ENCODE measurements at places on chromosomes 4 and X.

- no peak for DNase-seq
Measured at GRCh38 chr4:140705625-140706275, 50.4 kb downstream of the TBC1D9 start.

GRCh38 chr4:25437926-25438325, 60.9 kb downstream of the ANAPC4 start:
- DNase-seq = no peak

DNA sequence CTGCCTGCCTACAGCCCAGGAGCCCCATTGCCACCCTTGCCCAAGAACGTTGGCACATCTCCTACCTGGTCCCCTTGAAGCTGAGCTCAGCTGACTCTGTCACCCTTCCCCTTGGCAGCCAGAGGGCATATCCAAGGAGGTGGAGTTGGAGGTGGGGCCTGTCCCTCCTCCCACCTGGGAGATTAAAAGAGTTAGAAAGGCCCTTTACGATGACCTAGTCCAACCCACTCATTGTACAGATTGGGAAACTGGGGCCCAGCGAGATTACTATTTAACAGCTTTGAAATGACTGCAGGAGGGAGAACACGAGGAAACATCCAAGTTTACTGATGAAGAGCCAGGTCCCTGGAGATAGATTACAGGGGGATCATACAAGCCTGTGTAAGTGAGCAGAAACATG, at the start of gene P2RY4:
TSS of gene P2RY4 (minus strand) at position 101 of the 400 bp plus-strand sequence. CDS start 580 bp downstream, outside the sequence.
- DNase-seq = no peak

- DNase-seq = no peak
Measured at GRCh38 chr4:69490271-69490670, 5.4 kb downstream of the UGT2B4 start.

GRCh38 chr4:6408263-6408662, 64.2 kb downstream of the PPP2R2C start:
- no peak for DNase-seq

DNA sequence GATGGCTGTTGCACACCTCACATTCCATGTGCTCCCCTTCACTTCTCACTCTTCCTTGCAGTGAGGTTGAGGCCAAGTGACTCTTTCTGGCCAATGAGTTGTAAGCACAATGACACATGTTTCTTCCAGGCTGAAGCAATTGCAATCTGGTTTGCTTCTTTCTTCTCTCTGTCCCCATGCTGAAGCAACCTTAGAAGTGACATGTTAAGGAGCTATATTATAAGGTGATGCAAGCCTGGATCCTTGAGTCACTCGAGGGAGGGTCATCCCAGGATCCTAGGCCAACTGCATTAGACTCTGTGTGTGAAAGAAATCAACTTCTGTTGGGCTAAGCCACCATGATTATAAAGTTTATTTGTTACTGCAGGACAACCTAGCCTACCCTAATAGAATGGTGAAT, 45.5 kb upstream of the HS3ST1 start:
- DNase-seq = no peak

DNA sequence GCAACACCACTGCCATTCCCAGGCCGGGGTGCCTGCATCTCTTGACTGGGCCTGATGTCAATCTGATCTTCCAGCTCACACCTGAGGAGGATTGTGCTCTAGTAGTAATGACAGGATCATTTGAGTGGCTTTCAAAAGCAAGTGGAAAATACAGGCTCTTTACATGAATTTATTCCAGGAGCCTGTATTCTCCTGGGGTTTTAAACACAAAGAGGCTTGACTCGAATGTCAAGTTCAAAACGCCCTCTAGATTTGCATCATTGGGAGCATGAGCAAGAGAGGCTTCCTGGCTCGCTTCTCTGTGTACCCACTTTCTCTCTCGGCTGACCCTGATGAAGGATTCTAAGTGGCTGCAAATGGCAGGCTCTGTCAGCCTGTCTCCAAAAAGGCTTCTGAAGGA, 199.5 kb upstream of the PUDP start:
- DNase-seq = no peak

GRCh38 chrX:154710309-154710708, 40.6 kb downstream of the GAB3 start:
- DNase-seq = no peak

DNA sequence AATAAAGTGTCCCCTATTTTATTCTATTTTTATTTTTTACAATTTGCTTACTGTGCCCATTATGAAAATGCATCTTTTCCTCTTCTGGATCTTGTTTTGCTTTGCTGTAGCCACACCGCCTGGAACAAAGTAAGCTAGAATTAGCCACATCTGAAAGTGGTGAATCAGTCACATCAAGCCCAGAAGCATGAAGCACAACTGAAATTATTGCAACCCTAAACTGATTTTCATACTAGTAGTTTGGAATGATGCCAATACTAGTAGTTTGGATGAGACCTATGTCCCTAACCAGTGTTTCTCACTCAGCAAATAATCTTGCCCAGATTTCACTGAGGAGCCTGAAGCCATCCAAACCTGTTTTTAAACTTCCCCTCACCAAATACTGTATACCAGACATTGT, 303.0 kb downstream of the EPHA5 start:
- no peak for DNase-seq

- no peak for DNase-seq
Measured at GRCh38 chrX:97849951-97850350, 966.2 kb downstream of the RPA4 start.

DNA sequence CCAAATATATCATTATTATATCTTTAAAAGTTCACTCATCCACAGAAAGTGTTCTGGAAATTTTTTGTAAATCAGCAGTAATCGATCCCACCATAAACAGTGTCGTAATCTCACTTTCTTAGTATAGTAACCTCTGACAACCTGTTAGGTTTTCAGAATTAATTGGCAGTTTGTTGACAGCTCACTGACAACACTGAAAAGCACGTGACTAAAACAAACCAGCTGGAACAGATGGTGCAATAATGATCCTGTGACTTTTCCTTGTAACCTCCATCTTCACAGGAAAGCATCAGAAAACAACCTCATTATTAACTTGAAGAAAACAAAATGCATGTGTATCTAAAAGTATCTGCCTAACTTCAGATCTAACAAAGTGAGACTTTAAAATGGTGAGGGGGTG, 48.5 kb downstream of the FSTL5 start:
- DNase-seq = no peak

- DNase-seq = no peak
Measured at GRCh38 chrX:43530837-43531236, 125.3 kb upstream of the MAOA start.

- DNase-seq = no peak
Measured at GRCh38 chrX:40068048-40068447, 29.7 kb downstream of the BCOR start.

- DNase-seq = peak; percentile 90
Measured at GRCh38 chr4:152106113-152106763, 345.4 kb upstream of the GATB start.

DNA sequence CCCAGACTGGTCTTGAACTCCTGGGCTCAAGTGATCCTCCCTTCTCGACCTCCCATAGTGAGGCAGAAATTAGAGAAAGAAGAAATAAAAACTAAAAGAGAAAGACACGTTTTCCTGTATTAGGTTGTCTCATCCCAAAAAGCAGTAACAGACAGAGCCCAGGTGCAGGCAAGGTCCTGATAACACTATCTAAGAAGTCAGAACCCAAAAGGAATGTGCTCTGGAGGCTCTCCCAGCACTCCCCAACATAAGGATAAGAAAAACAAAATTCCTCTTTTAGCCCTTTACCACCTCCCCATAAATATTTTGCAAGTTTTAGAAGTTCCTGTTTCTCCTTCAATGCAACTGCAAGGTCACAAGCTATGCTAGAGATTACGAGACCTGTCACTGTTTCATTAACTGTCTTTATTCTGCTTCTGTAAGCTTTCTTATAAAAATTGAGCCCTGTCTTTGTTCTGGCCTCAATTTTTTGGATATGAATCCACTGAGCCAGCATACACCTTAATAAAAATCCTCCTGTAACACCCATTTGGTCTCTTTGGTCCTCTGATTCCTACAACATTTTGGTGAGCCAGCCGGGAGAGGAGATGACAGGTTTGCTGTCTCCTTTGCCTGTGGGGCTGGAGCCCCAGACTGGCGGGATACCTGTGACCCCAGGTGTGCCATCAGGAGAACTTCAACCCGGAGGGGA, 25.9 kb downstream of the LIAS start:
- DNase-seq = no peak

GRCh38 chrX:150897421-150898320, 797 bp downstream of the CD99L2 start:
- peak; percentile 17 for DNase-seq

DNA sequence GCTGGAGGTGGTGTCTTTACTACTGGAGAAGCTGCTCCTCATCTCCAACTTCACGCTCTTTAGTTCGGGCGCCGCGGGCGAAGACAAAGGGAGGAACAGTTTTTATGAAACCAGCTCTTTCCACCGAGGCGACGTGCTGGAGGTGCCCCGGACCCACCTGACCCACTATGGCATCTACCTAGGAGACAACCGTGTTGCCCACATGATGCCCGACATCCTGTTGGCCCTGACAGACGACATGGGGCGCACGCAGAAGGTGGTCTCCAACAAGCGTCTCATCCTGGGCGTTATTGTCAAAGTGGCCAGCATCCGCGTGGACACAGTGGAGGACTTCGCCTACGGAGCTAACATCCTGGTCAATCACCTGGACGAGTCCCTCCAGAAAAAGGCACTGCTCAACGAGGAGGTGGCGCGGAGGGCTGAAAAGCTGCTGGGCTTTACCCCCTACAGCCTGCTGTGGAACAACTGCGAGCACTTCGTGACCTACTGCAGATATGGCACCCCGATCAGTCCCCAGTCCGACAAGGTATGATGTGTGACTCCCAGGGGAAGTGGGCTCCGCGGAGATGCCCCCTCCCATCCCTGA, 634 bp downstream of the LRAT start:
- no peak for DNase-seq

- DNase-seq = peak; percentile 17
Measured at GRCh38 chr4:1238676-1239000, 10.3 kb downstream of the CTBP1 start.

- DNase-seq = no peak
Measured at GRCh38 chr4:78956975-78957374, 17.7 kb upstream of the PAQR3 start.

DNA sequence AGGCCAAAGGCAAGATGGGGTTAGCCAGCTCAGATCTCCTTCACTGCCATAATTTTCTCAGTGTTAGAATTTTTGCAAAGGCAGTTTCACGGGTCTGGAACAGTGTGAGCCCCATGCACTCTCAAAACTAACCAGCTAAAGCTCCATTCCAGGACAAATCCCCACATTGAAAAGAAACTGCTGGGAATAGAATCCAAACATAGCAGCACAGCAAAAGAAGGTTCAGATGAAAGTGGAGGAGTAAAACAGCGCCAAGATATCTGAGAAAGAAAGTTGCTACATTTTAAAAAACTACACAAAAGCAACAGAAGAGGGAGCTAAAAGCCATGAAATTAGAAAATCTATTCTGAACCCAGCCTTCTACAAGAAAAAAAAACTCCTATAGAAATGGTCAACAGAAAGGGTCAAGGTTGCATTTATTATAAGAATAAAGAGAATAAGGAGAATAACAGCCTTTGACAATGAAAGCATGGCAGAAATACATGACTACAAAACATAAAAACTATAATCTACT, 39.6 kb upstream of the SLC7A3 start:
- DNase-seq = no peak

- DNase-seq = no peak
Measured at GRCh38 chrX:19688426-19688825, 173.1 kb upstream of the MAP3K15 start.

DNA sequence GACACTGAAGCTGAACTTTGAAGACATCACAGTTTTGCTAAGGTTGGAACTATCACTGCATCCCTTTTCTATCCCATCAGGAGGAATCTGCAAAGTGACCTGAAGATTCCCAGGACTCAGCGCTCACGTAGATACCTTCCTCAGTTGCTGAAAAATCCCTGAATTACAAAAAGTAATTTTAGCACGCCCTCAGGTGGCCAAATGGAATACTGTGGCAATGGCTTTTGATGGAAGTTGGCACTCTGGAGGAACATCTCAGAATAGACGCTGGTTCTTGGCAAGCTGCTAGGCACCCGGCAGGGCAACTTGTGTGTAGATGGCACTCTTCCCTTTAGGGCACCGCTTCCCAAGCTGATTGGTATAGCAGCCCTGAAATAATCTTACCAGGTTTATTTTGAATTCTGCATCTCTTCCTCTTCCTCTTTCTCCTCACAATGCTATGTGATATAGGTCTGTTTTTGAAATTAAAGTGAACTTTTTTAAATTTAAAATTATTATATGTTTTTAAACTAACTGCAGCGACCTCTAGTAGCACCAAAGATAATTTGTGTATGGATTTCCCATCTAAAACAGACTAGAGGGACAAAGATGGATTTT, 16.3 kb upstream of the ESX1 start:
- peak; percentile 53 for DNase-seq

- DNase-seq = peak; percentile 73
Measured at GRCh38 chrX:2325076-2325784, 175.5 kb downstream of the DHRSX start.

DNA sequence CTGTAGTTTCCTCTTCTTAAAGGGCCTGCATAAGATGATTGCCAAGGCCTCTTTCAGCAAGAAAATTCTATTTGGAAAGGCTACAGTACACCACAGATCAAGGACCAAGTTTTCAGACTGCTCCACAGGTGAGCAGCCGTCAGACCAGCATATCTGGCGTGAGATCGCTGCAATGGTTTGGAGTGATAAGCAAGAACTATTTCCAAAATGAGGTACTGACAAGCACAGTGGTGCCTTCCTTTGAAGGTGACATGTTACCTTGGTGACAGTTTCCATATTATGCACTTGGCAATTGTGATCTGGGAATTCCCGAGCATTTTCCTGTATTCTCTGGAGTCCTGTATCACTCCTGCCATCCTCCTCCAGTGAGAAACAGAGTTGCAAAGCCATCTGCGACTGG, 7.3 kb upstream of the TMEM150C start:
- DNase-seq = no peak

DNA sequence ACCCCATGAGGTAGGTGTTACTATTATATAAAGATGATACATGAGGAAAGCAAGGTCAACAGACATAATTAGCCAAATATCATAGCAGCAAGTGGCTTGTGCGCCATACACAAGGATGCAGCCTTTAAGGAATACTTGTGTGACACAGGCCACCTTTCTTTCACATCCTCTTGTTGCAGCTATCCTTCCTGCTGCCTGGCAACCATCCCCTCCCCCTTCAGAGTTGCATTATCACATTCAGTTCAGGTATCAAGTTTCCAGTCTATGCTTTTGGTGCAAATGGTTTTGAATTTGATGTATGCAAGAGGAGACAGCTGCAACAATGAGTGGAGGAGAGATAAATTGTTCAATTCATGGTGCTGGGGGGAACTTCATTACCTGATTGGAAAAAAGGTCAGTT, 6.4 kb downstream of the ZCCHC18 start:
- no peak for DNase-seq

GRCh38 chr4:184265546-184266351, 48.1 kb upstream of the ENPP6 start:
- DNase-seq = no peak

- peak; percentile 40 for DNase-seq
Measured at GRCh38 chr4:100417565-100417964, 100.3 kb downstream of the EMCN start.

DNA sequence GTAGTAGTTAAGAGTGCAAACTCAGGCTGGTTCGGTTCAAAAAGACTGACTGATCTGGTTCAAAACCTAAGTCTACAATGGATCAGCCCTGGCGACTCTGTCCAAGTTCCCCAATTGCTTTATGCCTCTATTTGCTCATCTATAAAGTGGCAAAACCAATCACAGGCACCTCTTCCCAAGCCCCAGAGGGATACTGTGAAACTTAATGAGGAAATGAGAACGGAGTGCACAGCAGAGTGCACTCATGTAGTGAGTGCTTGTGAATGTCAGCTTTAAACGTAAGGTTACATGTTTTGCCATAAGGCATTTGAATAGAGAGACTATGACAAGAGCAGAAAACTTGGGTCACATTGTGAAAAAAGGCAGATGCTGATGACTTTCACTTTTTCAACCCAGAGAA, 199.7 kb upstream of the KLF3 start:
- DNase-seq = no peak
